ENCODE measurements at places on chromosomes 5 and 9.

- DNase-seq, result no peak
These were observed 14.5 kb upstream of the TENT4A start for GRCh38 chr5:6698696-6699095.

GRCh38 chr5:176144508-176144907 is 93.7 kb upstream of the SIMC1 start:
- DNase-seq, result no peak

DNA sequence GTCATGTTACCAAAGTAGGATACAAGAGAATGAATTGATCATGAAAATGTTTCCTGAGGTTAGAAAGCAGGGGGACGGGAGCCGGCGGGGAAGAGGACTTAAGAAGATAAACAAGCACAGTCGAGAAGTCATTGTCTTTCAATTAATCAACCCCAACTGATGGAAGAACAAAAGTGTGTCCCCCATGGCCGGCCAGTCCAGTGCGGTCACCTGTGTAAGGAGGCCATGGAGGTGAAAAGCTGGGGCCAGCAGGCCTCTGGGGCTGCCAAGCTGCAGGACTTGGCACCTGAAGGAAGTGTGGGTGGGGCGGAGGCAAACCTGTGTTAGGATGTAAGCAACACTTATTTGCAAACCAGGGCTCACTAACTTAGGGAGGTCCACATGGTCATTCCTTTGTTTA is 223.3 kb upstream of the TBCA start:
- no peak for DNase-seq

DNA sequence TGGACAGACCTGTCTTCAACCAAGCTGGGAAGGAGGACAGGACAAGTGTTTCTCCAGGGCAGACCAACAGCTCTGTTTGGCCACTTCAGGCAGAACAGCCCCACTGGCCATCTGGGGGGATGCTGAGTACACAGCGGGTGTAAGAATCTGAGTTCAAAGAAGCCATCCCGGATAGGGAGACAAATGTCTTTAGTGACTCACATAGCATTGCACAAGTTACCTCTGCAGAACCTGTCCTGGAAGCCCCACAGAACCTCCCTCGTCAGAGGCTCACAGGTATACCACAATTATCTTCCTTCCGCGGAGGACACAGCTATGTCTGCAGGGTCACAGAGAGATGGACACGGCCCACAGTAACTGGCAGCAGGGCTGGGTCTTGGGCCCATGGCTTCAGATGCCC is 2.0 kb downstream of the OR2V2 start:
- DNase-seq, result no peak

DNA sequence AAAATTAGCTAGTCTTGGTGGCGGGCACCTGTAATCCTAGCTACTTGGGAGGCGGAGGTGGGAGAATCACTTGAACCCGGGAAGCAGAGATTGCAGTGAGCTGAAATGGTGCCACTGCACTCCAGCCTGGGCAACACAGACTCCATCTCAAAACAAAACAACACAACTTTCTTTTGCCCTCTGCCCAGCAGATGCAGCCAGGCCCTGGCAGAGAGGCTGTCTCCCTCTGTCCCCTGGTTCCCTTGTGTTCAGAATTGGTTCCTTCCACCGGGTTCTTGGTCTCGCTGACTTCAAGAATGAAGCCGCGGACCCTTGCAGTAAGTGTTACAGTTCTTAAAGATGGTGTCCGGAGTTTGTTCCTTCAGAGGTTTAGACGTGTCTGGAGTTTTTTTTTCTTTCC is 30.2 kb upstream of the CEP72 start:
- no peak for DNase-seq

GRCh38 chr9:78396087-78396486 is 99.2 kb downstream of the PSAT1 start:
- no peak for DNase-seq

DNA sequence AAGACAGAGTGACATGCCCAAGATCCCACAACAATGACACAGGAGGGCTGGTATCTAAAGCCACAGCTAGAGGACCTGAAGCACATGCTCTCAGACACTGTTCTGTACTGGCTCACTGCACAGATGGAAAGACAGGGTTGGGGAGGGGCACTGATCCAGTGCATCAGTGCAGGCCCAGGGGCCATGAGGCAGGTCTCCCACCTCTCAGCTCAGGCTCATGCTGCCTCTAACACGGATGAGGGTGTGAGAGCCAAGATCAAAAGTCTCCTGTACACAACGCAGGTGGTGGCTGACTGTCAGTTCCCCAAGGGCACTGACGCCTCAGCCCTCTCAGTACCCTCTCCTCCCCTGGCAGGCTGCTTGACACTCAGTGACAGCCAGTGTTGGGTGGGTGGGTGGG is 10.9 kb downstream of the RAPGEF1 start:
- no peak for DNase-seq

Data from NCI-H146 (cell line).